ENCODE measurements at places on chromosomes 4 and X.

- no peak for DNase-seq
Observed at GRCh38 chr4:181650033-181650825, 593.0 kb upstream of the TENM3 start.

GRCh38 chr4:40621229-40621591 lies 8.5 kb downstream of the RBM47 start:
- no peak for DNase-seq

GRCh38 chr4:78606530-78607095 lies 55.0 kb downstream of the ANXA3 start:
- DNase-seq: no peak

GRCh38 chr4:16626945-16627344 lies 271.5 kb downstream of the LDB2 start:
- DNase-seq: no peak

GRCh38 chr4:40520533-40520932 lies 109.1 kb downstream of the RBM47 start:
- no peak for DNase-seq

GRCh38 chrX:39609941-39610340 lies 487.8 kb downstream of the BCOR start:
- DNase-seq: no peak

DNA sequence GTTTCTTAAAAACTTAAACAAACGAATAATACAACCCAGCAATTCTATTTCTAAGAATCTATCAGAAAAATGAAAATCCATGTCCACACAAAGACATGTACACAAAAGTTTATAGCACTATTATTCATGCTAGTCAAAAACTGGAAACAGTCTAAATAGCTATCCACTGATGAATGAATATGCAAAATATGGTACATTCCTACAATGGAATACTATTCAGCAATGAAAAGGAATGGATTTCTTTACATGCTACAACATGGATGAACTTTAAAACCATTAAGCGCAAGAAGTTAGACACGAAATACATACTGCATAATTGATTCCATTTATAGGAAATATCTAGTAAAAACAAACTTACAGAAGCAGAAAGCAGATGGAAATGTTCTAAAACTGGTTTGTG lies 43.3 kb downstream of the HELT start:
- no peak for DNase-seq

- no peak for DNase-seq
Observed at GRCh38 chr4:81149976-81150375, 65.0 kb downstream of the PRKG2 start.

DNA sequence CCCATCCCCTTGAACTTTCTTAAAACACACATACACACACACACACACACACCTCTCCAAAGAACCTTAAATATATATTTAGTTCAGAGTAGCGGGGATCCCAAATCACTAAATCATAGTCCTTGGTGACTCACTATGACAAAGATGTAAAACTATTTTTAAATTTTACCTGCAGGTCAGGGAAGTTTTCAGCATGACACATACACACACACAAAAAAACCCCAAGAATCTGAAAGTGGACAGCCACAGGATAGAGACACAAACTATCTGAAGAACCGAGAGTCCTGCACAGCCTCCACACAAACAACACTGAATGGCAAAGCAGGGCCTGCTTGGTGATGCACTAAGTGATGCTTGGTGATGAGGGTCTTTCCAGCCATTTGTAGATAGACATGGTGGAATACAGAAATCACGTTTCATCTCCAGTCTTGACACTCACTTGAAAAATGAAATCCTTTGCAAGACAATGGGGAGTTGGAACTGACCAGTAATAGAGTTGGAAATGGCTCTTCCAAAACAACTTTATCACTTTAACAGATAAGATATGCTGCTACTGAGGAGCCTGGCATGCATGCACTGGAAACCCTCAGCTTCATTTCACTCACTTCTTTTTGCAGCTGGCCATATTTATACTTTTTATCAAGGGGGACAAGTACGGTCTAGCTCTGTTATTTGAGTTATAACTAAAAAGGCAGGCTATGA lies 307.3 kb downstream of the RAPGEF2 start:
- no peak for DNase-seq

GRCh38 chr4:141802333-141802732 lies 165.9 kb downstream of the IL15 start:
- no peak for DNase-seq

- no peak for DNase-seq
Observed at GRCh38 chr4:24024157-24024556, 134.3 kb upstream of the PPARGC1A start.

GRCh38 chrX:13607996-13608365 lies 38.6 kb downstream of the EGFL6 start:
- no peak for DNase-seq

GRCh38 chrX:10811111-10811510 lies 190.7 kb upstream of the MID1 start:
- no peak for DNase-seq

- DNase-seq: no peak
Observed at GRCh38 chr4:20026456-20026855, 225.2 kb upstream of the SLIT2 start.

DNA sequence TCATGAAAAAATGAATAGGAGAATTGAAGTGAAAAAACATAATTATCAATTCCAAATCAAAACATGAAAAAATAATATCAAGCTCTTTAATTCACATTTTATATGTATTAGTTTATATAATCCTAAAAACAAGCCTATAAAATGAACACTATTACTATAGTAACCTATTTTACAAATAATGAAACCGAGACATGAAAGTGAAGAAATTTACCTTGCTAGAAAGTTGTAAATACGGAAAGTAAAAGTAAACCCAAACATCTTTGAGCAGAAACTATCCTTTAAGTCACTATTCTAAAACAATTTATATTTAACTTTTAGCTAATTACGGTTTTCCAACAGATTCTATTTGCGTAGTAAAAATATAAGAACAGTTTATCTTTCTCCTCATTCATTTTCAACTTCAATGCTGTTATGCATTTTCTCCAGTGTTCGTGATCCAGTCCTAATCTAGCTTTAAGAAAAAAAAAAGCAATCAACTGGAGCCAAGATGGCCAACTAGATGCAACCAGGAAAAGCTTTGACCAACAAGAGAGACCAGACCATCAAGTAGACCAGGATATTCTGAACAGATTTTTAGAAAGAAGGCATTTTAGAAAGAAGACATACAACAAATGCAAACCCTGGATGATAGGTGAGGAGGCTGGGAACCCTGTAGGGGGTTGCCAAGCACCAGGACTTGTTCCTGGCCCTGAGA lies 67.0 kb downstream of the DDX53 start:
- DNase-seq: no peak

DNA sequence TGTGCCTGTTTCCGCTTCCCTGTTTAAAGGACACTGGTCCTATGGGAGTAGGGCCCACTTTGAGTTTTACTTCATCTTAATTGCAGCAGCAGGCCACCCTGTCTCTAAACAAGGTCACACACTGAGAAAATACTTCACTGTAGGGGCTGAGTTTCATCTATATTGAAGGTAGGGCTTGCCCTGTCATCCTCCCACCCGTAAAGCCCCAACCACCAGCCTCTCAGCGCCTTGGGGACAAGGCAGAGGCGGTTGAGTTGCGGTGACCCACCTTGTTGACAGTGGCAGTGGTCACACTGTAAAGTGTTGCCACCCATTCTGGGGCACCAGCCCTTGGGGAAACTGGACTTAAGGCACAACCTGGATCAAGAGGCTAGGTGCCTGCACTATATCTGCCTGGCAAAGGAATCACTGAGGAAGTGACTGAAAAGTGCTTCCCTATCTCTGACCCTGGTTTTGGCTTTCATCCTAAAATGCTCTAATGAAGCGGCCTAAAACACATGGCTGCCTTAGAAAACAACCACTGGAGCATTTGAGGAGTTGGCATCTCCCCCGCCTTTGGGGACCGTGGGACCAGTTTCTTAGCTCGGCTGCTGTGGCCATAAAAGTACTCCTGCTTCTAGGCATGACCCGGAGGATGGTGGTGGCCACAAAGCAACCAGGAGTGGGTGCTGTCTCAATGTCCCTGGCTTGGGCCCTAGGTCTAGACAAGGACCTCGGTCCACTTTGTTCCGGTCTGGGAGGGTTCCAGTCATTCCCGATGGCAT lies 7.8 kb upstream of the WDR1 start:
- DNase-seq: no peak

- no peak for DNase-seq
Observed at GRCh38 chrX:39718981-39719380, 378.8 kb downstream of the BCOR start.

DNA sequence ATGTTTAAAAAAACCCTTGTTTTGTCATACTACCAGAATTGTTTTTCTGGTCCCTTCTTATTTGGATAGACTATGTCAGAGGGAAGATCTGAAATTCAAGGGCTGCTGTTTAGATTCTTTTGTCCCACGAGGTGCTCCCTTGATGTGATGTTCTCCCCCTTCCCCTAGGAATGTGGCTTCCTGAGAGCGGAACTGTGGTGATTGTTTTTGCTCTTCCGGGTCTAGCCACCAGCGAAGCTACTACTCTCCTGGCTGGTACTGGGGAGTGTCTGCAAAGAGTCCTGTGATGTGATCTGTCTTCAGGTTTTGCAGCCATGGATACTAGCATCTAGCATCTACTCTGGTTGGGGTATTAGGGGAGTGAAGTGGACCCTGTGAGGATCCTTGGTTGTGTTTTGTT lies 271.1 kb downstream of the DCAF12L2 start:
- DNase-seq: no peak

- DNase-seq: no peak
Observed at GRCh38 chr4:74724979-74725378, 69.3 kb downstream of the BTC start.

DNA sequence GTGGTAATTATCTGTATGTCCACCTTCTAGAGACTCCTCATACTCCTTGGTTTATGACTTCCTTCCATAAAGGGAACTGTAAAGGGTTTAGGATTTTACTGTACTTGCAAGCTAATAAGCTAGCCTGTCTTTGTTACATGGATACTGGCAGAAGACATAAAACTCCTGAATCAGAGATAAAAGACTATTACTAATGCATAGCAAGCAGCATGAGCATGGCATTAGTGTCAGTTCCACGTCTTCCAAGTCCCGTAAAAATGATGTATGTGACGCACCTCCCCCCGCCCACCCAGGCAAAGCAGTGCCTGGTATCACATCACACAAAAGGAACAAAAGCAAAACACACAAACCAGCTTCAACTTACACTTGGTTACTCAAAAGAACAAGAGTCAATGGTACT lies 71.0 kb downstream of the SLC10A6 start:
- DNase-seq: no peak

GRCh38 chrX:45031830-45032378 lies 158.9 kb downstream of the KDM6A start:
- DNase-seq: no peak

DNA sequence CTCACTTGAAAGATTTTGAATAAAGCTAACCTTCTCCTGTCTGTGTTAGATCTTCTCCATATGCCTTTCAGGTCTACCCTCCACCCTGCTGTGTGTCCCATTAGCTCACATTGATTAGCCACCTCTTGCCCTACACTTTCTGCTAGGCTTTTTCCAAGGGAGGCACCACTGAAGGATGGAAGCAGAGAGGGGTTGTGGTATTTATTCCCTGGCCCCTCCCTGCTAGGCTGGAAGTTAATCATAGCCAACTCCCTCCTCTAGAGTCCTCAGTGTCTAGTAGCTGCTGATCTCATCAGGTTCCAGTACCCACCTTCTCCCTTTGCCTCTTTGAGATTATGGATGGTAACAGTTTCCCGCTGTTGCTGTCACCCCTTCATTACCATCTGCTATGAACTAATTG lies 8.9 kb upstream of the SMIM43 start:
- no peak for DNase-seq

DNA sequence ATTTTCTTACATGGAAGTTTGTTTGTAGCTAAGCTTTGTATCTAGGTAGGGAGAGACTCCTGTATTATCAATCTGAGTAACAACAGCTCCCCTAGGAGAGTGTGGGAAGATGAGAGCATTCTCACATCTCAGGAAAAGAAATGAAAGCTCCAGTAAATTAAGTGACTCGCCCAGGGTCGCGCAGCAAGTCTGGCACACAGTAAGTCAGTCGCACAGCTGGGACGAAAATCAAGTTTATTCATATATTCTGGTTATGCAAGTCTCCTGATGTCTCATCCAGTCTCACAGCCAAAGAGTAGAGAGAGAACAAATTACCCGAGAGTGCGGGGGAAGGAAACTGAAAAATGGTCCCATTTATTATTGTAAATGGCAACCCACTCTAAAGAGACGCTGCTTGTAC lies 216.1 kb downstream of the STK32B start:
- no peak for DNase-seq

- no peak for DNase-seq
Observed at GRCh38 chr4:177182728-177183127, 126.9 kb upstream of the NEIL3 start.

DNA sequence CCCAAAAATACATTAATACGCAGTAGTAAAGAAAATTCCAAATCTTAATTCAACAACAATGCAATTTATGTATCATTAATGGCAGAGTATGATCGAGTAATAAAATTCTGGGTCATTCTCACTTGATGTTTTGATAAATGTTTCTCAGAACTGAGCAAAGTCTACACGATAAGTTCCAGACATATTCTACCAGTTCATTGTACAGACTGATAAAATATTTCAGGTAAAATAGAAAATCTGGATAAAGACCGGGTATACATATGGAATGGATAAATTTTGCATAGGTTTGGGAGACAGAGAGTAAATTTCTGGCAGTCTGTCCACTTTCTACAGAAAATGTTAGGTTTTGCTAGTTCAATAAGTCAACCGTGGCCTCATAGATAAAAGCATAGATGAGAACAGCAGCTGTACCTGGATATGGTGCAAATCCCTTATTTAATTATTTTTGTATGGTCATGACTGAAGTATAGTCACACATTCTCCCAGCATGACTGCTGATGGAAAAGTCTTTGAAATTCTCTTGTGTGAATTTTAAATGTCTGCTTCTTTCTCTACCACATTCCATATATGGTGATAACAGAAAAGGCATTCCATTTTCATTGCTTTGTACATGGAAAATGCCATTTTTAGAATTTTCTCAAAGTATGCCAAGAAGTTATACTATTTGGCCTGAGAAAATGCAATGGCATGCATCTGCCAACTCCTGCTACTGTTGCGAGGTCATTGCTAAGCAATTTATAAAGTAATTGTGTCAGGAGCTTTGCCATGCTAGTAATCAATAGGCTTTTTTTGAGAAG lies 301.9 kb upstream of the ARSJ start:
- no peak for DNase-seq

DNA sequence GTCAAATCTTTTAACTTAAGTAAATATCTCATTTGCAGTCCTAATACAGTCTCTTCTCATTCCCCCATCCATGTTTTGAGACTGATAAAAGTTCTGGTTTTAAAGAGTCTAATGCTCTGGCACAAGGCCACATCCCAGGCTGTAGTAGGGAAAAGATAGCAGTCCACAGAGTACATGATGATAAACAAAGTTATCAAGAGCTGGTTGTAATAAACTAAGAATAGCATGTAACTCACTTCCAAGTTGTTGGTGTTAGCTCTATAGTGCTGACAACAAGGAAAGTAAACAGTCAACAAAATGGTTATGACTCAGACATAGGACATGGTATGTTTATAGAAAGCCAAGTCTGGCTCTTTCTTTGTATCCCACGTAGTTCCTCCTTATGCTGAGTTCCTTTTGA lies 21.8 kb upstream of the AREG start:
- no peak for DNase-seq

- no peak for DNase-seq
Observed at GRCh38 chr4:31408121-31408520, 688.0 kb downstream of the PCDH7 start.

Data from cortex of kidney (tissue), 1 donor.